ENCODE measurements at places on chromosomes 12 and 14. TPM values are rescaled to one million over a fixed set of nuclear protein-coding genes. Genes with fewer than 3 reads are reported as not detected.

Gene IL22
- total RNA-seq, result not detected

Gene ANKS1B
- 0.76 TPM for total RNA-seq

Gene IFT43
- total RNA-seq, result 9.3 TPM

Gene SLC7A7
- total RNA-seq, result not detected

Gene RPS6KL1
- total RNA-seq, result 10.8 TPM

Gene MGST1
- total RNA-seq, result 1.4 TPM

Gene RNASE7
- total RNA-seq, result not detected

Gene LTBP2
- total RNA-seq, result 0.23 TPM

Gene C3AR1
- 0.50 TPM for total RNA-seq

DNA sequence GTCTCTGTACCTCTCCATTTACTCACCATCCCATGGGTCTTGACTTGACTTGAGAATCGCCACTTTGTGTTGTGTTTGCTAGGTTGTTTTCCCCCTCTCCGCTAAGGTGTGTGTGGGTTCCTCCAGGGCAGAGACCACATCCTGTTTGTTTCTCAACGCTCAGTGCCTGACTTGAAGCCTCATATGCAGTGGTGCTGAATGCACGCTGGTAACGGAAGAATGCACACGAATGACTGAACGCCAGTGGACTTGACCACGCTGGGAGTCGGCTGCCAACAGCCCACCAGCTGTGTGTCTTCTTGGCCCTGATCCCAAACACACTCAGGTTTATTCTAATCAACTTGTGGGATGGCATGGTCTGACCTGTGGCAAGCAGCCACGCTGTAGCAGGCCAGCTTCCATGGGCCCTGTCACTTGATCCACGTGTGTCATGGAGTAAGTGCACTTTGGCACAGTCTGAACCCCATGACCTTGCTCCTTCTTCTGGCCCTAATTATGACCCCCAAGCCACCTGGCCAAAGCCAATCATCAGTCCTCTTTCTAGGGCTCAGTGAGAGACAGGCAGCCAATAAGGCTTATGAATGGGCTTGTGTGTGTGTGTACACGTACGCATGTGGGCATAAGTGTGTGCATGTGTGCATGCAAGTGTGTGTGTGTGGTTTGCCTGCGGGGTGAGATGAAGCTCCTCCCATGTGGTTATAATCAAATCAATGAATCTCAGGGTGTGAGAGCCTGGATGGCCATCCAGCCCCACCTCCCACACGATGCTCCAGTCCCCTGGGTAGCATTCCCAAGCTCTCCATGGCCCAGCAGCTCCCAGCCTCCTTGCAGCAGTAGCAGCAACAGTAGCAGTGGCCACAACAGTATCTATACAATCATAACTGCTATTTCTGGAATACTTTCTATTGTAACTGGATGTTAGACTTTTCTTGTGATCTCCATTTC, 6.4 kb upstream of the TC2N start:
- peaks cover 3% of the 10 kb centered on the region for H3K36me3 ChIP-seq
- H3K4me1 ChIP-seq, result peaks cover 86% of the 10 kb centered on the region
- H3K27me3 ChIP-seq, result no peaks in the 10 kb centered on the region
- peak overlapping the region; percentile 71 for H3K4me3 ChIP-seq
- DNase-seq, result peak; percentile 78

GRCh38 chr12:63845726-63846125, 1.2 kb downstream of the SRGAP1 start:
- H3K27ac ChIP-seq, result no peak overlapping the region
- no peaks in the 10 kb centered on the region for H3K36me3 ChIP-seq
- no peak overlapping the region for H3K4me3 ChIP-seq
- DNase-seq, result no peak

DNA sequence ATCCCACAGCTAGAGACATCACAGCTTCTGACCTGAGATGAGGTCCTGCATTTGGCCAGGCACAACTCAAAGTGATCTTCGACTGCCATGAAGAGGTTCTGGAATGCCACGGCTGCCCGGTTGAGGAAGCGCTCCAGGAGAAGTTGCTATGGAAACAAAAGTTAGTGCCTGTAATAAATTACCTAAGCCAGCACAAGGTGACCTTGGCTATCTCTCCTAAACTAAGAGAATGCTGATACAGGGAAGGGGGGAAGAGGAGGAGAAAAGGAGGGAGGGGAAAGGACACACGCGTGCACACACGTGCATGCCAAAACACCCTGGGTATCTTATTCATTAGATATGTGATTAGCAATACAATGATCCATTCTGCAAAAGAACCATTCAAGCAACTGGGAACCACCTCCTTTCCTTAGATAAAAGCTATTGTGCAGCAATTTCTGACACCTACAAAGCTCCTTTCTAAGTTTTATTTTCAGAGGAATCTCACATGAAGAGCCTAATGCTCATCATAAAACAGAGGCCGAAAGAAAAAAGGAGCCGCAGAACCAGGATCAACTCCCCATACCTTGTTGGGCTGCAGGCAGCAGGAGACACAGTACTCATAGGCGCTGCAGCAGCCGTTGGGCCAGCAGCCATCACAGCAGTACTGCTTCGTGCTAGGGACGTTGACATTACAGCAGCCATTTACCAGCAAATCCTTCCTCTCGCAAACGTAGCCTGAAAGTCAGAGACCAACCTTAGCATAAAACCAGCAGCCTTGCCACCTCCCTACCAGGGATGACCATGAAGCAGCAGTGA, 17.9 kb downstream of the SPRING1 start:
- H3K4me3 ChIP-seq, result no peak overlapping the region
- peaks cover 11% of the 10 kb centered on the region for H3K4me1 ChIP-seq
- H3K36me3 ChIP-seq, result peaks cover 49% of the 10 kb centered on the region
- H3K27me3 ChIP-seq, result no peaks in the 10 kb centered on the region
- no peak overlapping the region for H3K27ac ChIP-seq

GRCh38 chr12:5432011-5432400, at the start of gene NTF3:
TSS of gene NTF3 (plus strand) at chr12:5432108. CDS start at chr12:5432325, 217 bp downstream.
- no peak for DNase-seq
- H3K36me3 ChIP-seq, result no peaks in the 10 kb centered on the region
- H3K4me1 ChIP-seq, result no peaks in the 10 kb centered on the region
- no peak within 1 kb of the TSS for H3K27ac ChIP-seq
- no peak within 1 kb of the TSS for H3K4me3 ChIP-seq

- no peak overlapping the region for H3K4me3 ChIP-seq
- H3K36me3 ChIP-seq, result no peaks in the 10 kb centered on the region
- no peaks in the 10 kb centered on the region for H3K4me1 ChIP-seq
These were observed 85.1 kb downstream of the DERA start for GRCh38 chr12:15996254-15996653.

- peak overlapping the region; percentile 87 for H3K27ac ChIP-seq
- peaks cover 43% of the 10 kb centered on the region for H3K36me3 ChIP-seq
- peak; percentile 52 for DNase-seq
- peak overlapping the region; percentile 72 for H3K4me3 ChIP-seq
- peaks cover 70% of the 10 kb centered on the region for H3K4me1 ChIP-seq
- no peaks in the 10 kb centered on the region for H3K27me3 ChIP-seq
These were observed 68.0 kb downstream of the CCDC88C start for GRCh38 chr14:91349481-91350074.

DNA sequence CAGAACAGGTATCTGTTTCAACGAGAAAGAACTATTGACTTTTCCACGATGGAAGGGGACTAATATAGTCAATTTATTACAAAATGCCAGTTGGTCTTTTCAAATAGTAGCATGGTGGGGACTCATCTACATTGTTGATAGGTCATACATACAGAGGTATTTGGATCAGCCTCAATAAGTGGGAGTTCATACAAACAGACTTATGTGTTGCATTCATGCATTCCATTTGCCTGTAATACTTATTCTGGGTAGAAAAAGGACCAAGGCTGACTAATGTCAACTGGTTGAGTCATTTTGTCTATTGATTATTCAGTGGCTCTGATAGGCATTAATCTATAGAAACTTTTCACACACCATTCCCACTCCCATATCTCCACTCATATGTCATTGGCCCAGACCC, 41.5 kb upstream of the GLIPR1 start:
- no peak for DNase-seq
- H3K27me3 ChIP-seq, result peaks cover 25% of the 10 kb centered on the region
- no peak overlapping the region for H3K4me3 ChIP-seq
- no peak overlapping the region for H3K27ac ChIP-seq

DNA sequence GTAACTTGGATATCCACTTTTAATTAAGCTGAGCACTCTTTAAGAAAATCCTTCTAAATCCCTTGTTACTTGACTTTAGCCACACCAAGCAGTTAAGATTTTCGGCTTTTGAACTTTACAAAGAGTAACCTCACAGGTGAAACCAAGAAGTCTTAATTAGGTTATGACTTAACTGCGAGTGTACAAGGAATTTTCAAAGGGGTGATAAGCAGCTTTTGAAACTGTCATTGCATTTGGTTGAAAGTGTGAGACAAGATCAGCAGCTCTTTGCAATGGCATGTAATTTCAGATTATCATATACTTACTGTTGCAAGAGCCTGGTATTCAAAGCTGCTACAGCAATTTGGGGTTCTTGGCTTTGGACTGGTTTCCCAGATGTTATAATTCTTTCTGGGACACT, 137.5 kb downstream of the TMEM117 start:
- DNase-seq, result no peak
- H3K27me3 ChIP-seq, result no peaks in the 10 kb centered on the region
- H3K4me3 ChIP-seq, result no peak overlapping the region
- H3K4me1 ChIP-seq, result no peaks in the 10 kb centered on the region
- H3K27ac ChIP-seq, result no peak overlapping the region
- no peaks in the 10 kb centered on the region for H3K36me3 ChIP-seq

- no peaks in the 10 kb centered on the region for H3K36me3 ChIP-seq
- H3K27me3 ChIP-seq, result peaks cover 5% of the 10 kb centered on the region
- H3K4me1 ChIP-seq, result no peaks in the 10 kb centered on the region
- no peak overlapping the region for H3K4me3 ChIP-seq
These were observed 77.0 kb downstream of the STON2 start for GRCh38 chr14:81323093-81323492.

GRCh38 chr12:127830065-127830460, 436.9 kb upstream of the TMEM132C start:
- no peaks in the 10 kb centered on the region for H3K27me3 ChIP-seq
- no peak overlapping the region for H3K4me3 ChIP-seq
- H3K4me1 ChIP-seq, result no peaks in the 10 kb centered on the region
- H3K36me3 ChIP-seq, result no peaks in the 10 kb centered on the region

GRCh38 chr12:4217091-4217490, 56.5 kb upstream of the CCND2 start:
- H3K4me1 ChIP-seq, result peaks cover 43% of the 10 kb centered on the region
- DNase-seq, result no peak
- no peak overlapping the region for H3K4me3 ChIP-seq
- H3K27ac ChIP-seq, result no peak overlapping the region
- no peaks in the 10 kb centered on the region for H3K36me3 ChIP-seq
- peaks cover 2% of the 10 kb centered on the region for H3K27me3 ChIP-seq

DNA sequence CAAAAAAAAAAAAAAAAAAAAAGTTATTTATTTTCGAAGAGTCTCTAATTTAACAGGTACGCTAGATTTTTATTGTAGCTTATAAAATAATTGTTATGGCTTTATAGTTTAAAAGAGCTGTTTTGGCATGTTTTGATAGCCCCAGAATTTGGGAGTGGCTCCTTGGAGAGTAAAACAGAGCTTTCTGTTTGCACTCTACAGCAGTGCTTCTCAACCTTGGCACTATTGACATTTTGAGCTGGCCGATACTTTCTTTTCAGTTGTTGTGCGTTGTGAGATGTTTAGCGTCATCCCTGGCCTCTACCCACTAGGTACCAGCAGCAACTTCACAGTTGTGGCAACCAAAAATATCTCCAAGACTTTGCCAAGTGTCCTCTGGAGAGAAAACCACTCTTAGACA, 30.6 kb downstream of the PLBD1 start:
- H3K27me3 ChIP-seq, result peaks cover 1% of the 10 kb centered on the region
- no peak overlapping the region for H3K4me3 ChIP-seq
- no peak for DNase-seq
- H3K27ac ChIP-seq, result no peak overlapping the region

- no peak overlapping the region for H3K4me3 ChIP-seq
- H3K27me3 ChIP-seq, result no peaks in the 10 kb centered on the region
- no peak for DNase-seq
- H3K4me1 ChIP-seq, result no peaks in the 10 kb centered on the region
- peaks cover 8% of the 10 kb centered on the region for H3K36me3 ChIP-seq
- no peak overlapping the region for H3K27ac ChIP-seq
These were observed 92.6 kb downstream of the NUMB start for GRCh38 chr14:73365727-73366126.

GRCh38 chr14:86654558-86655184, 1124.7 kb downstream of the FLRT2 start:
- no peak overlapping the region for H3K27ac ChIP-seq
- no peak overlapping the region for H3K4me3 ChIP-seq
- peak; percentile 9 for DNase-seq
- no peaks in the 10 kb centered on the region for H3K27me3 ChIP-seq

DNA sequence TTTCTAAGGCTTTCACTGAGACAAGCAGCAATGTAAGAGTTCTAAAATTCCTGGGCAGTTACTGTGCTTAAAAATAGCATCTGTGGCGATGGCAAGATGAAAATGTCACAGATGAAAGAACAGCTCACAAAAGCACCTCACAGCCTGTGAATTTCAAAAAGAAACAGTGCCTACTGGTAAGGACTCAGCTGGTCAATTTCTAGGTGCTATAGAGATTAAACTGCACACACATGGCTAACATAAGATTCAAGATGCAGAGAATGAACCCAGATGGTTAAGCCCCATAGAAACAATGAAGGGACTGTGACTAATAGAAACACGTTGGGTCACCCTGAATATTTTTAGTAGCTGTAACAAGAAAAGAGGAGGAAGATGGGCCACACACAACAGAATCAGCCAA, 12.0 kb upstream of the IL26 start:
- peaks cover 3% of the 10 kb centered on the region for H3K36me3 ChIP-seq
- H3K4me3 ChIP-seq, result no peak overlapping the region
- no peak overlapping the region for H3K27ac ChIP-seq
- H3K4me1 ChIP-seq, result peaks cover 63% of the 10 kb centered on the region
- DNase-seq, result no peak

DNA sequence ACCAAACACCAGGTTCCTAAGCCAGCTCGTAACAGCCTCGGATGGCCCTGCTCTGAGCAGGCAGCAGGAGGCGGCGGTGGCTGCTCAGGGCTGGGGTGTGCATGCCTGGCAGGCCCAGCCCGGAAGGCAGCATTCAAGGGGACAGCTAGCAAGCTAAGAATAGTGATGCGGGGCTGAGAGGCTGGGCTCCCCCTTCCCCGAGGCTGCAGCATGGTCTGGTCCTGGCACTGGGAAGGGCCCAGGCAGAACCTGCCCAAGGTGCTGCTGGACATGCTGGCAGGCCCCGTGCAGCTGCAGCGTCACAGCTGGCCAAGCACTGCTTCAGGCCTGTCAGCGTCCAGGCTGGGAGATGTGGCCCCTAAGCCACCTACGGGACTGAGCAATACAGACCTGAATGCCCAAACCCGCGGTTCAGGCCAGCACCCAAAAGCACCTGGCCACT, 26.4 kb upstream of the NUDT14 start:
- no peak overlapping the region for H3K27ac ChIP-seq
- DNase-seq, result no peak
- no peaks in the 10 kb centered on the region for H3K36me3 ChIP-seq
- H3K27me3 ChIP-seq, result no peaks in the 10 kb centered on the region
- H3K4me1 ChIP-seq, result no peaks in the 10 kb centered on the region
- no peak overlapping the region for H3K4me3 ChIP-seq

GRCh38 chr14:76669770-76670169, 91.5 kb upstream of the VASH1 start:
- DNase-seq, result no peak
- no peaks in the 10 kb centered on the region for H3K36me3 ChIP-seq
- H3K4me1 ChIP-seq, result no peaks in the 10 kb centered on the region
- H3K4me3 ChIP-seq, result no peak overlapping the region
- H3K27ac ChIP-seq, result no peak overlapping the region
